ENCODE measurements at places on chromosomes 7 and 10.

GRCh38 chr7:128777156-128778123 is 1.8 kb upstream of the OPN1SW start:
- no peak for DNase-seq

- no peak for DNase-seq
These were observed 79.9 kb upstream of the FOXI2 start for GRCh38 chr10:127657056-127657455.

GRCh38 chr7:191981-192649 is at the start of gene FAM20C:
Gene FAM20C (plus strand): TSS chr7:192571. CDS start chr7:193200, 629 bp downstream.
- DNase-seq = no peak

DNA sequence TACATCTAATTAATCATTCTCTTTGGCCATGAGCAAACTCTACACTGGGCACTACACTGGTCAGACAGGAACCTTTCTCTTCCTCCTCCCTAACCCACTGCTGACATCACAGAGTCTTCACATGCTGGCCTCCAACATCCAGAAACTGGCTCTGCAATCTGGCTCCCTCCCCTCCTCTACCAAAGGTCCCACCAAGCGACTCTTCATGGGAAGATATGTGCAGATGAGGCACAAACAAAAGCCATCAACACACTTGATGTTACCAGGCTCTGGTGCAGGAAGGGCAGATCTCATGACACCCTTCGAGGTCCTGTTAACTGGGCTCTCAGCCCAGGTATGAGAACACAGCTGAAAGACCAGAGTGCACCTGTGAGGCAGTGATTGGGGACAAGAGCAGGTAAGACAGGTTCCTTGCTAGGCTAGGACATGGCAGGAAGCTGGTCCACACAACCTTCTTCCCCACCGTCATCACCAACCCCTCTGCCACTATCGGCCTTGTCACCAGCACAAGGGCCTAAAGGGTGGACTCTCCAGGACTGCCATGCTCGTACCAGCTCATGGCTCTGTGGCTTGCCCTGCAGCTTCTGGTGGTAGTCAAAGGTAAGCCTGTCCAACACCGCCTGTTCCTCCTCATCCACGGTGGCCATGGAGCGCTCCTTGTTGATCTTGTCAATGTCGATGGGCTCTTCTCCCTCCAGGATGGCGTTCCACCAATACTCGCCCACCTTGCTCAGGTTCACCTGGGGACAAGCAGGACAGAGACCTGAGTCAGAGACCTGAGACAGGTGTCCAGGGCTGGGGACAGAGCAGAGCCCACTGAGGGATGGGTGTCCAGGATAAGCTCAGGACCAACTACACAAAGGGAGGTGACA is 66.6 kb upstream of the CAMK2B start:
- no peak for DNase-seq

- DNase-seq = no peak
These were observed 51.5 kb downstream of the IMMP2L start for GRCh38 chr7:111510584-111511378.

DNA sequence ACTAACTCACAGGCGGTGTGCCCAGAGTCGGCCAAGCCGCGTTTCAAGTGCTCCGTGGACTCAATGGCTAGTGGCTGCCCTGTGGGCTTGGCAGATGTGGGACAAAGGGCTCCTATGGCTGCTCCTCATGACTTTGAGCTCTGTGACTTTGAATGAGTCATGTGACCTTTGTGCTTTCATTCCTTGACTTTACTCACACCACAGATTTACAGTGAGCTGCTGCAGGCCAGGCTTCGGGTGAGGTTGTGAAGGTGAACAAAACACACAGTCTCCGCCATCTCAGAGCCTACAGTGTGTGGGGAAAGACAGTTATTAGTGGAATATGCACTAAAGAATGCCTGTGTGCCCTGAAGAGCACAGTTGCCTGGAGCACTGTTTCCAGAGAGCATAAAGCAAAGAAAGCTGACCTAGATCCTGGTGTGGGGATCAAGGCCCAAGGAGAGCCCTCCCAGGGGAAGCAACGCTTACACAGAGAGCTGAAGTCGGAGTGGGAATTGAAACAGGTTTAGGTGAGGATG is 29.7 kb upstream of the PLEKHA1 start:
- no peak for DNase-seq

GRCh38 chr10:3090914-3091787 is 23.8 kb downstream of the PFKP start:
- DNase-seq = peak; percentile 64

- no peak for DNase-seq
These were observed 22.8 kb upstream of the ADAMTS14 start for GRCh38 chr10:70649526-70649925.

DNA sequence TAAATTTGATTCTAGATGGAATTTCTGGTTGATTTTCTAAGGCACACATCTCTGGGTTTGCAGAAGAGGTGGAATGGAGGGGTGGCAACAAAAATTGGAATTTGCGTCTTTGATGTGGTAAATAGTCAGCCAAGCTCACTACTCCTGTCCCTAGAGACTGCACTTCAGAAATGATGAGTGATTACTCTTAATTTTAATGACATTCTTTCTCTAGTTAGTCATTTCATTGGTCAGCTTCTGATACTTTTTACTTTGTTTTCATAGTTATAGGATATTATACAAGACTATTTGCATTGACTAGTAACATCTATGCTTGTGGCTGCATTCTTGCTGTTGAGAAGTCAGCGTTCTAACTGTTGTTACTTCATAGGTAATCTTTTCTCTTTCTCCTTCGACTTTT is 658.3 kb downstream of the SUGCT start:
- no peak for DNase-seq

GRCh38 chr7:119685906-119686305 is 587.1 kb upstream of the KCND2 start:
- no peak for DNase-seq

Data from AG09309 (cell line).